Tibial nerve (tissue), 4 donors: ENCODE measurements at places on chromosomes 7 and 10. TPM values are rescaled to one million over a fixed set of nuclear protein-coding genes. Genes with fewer than 3 reads are reported as not detected.

The HOXA4 gene
- total RNA-seq, result 4.8 TPM

The STEAP4 gene
- total RNA-seq, result 239 TPM

The SPDYE8 gene
- not detected for total RNA-seq

- no peak for DNase-seq
Measured at GRCh38 chr7:104758504-104758903, 255.5 kb upstream of the KMT2E start.

GRCh38 chr10:89755374-89755773 lies 54.0 kb downstream of the KIF20B start:
- no peak for DNase-seq

GRCh38 chr10:111481866-111482265 lies 405.0 kb downstream of the ADRA2A start:
- DNase-seq, result no peak

- DNase-seq, result no peak
Measured at GRCh38 chr7:21642422-21642821, 99.6 kb downstream of the DNAH11 start.

DNA sequence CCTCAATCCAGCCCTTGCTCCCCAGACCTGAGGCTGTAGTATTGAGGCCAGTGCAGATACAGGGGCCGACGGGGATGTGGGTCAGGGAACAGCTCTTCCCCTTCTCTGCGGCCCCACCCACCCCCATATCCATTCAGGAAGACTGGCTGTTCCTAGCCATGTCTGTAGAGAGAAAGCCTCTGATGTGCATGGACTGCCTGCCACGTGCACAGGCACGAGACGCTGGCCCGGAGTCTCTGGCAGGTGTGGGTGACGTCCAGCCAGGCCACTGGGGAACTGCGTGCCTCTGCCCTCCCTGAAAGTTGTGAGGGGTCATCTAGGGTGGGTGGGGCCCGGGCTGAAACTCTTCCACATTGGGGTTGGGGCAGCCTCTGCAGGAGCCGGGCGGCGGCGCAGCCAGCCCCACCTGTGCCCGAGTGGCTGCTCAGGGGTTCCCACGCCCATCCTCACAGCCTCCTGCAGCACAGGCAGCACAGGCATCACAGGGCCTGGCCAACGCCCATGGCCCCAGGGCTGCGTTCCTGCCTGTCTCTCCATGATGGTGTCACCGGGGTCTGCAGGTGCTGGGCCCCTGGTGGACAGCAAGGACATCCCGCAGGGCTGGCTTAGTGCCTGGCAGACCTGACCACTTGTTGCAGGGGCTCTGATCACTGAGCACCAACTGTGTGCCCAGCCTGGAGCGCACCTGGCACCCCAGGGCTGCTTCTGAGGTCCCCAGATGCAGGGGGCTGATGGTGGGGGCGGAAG lies 27.5 kb downstream of the MICALL2 start:
- no peak for DNase-seq

DNA sequence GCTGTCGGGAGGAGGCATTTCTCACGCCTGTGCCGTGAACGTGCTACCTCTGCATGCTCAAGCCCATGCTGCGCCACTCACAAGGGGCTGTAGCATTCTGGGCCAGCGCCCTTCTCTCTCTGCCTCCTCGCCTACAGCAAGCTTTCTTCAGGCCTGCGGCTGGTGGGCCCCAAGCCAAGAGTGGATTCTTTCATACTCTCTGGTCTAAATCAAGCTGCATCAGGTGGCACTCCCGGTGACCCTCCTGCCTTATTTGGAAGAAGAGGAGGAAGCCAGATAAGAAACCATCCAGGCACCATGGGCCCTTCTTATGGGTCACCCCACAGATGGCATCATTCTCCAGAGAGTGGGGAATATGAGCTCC lies 86.7 kb upstream of the DUSP5 start:
- no peak for DNase-seq

DNA sequence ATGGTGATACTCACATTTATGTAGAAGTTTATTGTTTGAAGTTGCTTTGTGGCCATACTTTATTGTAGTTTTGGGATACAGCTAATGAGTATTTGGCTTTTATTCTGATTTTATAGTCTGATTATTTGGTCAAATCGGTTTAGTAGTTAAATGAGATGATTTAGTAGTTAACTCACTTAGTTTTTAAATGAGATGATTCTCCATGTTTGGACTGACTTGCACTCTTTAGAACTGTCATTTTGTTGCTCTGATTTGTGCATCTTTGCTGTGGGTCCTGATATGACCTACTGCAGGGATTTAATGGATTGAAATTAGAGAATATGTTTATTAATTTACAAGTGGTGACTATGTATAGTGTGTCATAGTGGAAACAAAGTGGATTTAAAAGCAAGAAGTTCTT lies 44.2 kb downstream of the EXOC4 start:
- no peak for DNase-seq
